ENCODE measurements at places on chromosomes 2 and 18.

GRCh38 chr2:7428454-7429204, 511.4 kb downstream of the RNF144A start:
- no peak for DNase-seq

GRCh38 chr2:239253264-239253663, 147.6 kb downstream of the HDAC4 start:
- no peak for DNase-seq

GRCh38 chr2:232345251-232345650, 33.3 kb upstream of the ALPP start:
- no peak for DNase-seq

DNA sequence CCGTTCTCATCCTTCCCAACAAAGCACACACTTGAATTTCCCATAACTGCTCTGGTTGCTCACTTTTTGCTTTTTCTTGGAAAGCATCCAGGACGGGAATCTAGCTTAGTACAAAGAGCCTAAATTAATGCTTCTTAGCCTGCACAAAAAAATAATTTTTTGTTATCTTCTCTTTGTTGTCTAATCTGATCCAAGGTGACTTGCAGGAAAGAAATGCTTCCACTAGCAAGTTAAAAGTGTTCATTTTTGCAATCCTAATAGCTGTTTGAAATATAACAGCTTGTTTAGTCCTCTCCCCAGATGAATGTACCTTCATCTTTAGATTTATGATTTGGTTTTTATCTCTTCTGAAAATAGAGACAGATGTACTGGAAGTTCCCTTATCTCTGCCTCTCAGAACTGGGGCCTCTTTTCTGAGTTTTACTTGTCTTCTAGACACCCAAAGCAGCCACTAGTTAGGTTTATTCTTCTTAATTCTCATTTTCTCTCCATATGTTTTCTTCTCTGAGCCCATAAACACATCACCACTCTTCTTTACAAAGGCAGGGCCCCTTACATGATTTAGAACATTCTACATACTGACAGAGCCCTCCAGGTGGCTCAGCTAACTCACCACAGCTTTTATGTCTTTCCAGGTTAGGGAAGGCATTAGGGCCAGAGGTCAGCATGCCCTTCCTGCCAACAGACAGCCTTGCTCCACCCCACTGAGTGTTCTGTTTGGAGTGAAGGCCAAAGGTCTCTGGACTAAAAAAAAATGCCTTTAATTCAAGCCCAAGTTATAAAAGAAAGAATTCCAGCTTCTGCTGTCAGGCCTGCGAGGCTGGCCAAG, 74.7 kb upstream of the MAP4K3 start:
- no peak for DNase-seq

- DNase-seq: no peak
These were observed 406.6 kb downstream of the NYAP2 start for GRCh38 chr2:225806105-225806504.

GRCh38 chr2:206387808-206388207, 55.5 kb upstream of the ADAM23 start:
- no peak for DNase-seq

- peak; percentile 18 for DNase-seq
These were observed 114.7 kb downstream of the FAM210A start for GRCh38 chr18:13611601-13612195.

Data from GM23338 (cell line).